ENCODE measurements at places on chromosomes 4 and X.

- no peak for DNase-seq
Observed at GRCh38 chr4:52052475-52052780, 1.3 kb downstream of the SPATA18 start.

GRCh38 chr4:128823025-128823661 lies 13.6 kb downstream of the JADE1 start:
- no peak for DNase-seq

GRCh38 chrX:153499876-153500275 lies 5.1 kb downstream of the BGN start:
- DNase-seq = no peak

- DNase-seq = no peak
Observed at GRCh38 chrX:71935476-71935875, 24.8 kb downstream of the NHSL2 start.

DNA sequence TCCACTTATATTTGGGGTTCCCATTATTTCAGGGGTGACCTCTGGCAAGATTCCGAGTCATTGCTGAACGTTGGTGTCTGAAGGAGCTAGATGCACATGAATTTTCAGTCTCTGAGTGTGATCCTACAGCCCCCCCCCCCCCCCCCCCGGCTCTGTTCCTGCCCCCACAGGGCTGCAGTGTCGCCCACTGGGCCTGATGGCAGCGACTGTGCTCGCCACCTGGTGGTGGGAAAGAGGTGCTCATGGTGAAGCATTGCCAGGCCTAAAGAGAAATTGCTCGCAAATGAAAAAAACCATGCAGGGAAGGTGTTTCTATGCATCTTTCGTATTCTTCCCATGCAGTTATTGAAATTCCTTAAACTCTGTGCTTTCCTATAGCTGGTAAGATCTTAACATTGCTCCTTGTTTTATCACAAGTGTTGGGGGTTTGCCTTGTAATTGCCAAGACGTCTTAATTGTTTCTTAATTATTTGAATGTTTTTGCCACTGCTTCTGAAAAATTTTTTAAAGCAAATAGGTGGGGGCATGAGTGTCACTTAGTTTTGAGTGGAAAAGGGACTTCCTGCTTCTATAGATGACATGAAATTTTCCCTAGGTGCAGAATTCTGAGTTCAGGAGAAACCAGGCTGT lies 63.2 kb downstream of the CLDN22 start:
- DNase-seq = peak; percentile 34
